ENCODE measurements at places on chromosomes 6 and 20. TPM values are rescaled to one million over a fixed set of nuclear protein-coding genes. Genes with fewer than 3 reads are reported as not detected.
A peak's percentile ranks its signal among the peaks of the same experiment; 100 is the strongest.

DNA sequence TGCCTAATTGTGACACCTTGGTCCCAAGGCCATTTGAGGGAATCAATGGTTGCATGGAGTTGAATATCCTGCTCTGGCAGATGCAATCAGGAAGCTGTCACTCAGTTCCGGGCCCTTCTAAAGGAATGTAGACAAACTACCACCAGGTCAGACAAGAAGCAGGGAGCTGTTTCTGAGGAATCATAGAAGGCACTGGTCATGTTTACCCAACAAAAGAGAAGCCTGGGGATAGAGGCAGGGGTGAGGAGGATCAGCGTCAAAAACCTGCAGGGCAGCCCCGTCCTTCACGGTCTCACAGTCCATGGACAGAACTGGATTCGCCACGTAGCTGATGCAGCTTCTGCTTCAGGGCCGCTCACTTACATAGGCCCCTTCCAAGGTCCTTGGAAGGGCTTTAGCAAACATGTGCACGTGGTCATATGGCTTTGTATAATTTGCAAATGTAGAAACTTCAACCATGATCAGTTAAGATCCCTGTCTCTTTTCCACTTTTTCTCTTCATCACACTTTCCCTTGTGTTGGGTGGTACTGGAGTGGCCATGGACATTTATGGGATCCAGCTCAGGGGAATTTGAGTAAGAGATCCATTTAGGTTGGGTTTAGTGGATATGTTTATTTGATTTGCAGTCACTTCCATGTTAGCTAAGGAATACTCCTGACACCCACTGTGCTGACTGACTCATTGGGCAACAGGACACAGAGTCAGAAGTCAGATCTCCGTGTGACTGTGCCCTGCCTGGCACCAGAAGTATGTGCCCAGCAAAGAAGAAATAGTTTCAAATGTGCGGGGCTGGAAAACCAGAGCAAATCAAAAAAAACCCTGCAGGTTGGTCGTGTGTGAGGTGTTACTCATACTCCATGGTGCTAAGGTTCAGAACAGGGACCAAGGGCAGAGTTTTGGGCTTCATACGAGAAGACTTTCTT is 60.0 kb upstream of the ZFAND3 start:
- DNase-seq, result no peak
- H3K4me3 ChIP-seq, result no peak overlapping the region

DNA sequence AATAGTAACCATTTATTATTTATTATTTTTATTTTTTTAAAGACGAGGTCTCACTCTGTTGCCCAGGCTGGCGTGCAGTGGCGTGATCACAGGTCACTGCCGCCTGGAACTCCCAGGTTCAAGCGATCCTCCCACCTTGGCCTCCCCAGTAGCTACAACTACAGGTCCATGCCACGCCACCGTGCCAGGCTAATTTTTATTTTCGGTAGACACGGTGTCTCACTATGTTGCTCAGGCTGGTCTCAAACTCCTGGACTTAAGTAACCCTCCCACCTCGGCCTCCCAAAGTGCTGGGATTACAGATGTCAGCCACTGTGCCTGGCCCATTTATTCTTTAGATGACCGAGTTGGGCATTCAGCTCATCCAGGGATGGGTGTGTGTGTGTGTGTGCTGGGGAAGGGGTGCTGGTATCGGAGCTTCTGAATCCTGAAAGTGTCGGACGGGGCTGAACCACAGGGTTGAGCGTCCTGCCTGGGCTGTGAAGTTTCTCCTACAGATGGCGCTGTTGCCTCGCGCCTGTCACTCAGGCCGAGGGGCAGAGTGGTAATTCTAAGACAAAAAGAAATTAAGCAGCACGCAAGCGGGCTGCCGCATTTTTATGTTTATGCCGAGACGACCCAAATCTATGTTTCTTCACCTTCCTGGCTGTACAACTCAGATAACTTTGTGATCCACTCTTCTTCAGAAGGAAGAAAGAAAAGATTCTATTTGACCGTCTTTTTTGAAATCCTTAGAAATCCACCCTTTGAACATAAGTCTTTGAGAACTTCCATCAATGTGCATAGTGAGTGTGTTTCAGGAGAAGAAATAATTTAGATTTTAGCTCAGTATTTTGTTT is 252.8 kb downstream of the CDH26 start:
- H3K27me3 ChIP-seq, result no peaks in the 10 kb centered on the region
- DNase-seq, result no peak
- H3K27ac ChIP-seq, result no peak overlapping the region

DNA sequence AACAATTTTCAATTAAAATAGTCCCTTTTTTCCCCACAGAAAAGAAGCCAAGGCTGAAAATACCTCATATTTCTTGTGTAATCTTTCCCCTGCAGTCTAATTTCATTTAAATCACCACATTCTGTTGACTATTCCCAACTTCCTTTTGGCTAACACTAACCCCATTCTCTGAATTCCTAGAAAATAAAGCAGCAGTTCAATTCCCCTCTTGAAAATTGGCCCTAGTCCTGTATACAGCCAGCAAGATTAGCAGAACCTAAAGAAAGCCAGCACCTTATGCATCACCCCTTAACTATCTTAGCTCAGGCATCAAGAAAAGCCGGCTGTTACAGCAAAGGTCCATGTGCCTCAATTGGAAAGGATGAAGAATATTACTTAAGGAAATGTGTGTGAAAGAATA is 69.7 kb downstream of the MDN1 start:
- DNase-seq, result no peak
- no peaks in the 10 kb centered on the region for H3K4me1 ChIP-seq
- no peaks in the 10 kb centered on the region for H3K27me3 ChIP-seq
- H3K36me3 ChIP-seq, result peaks cover 9% of the 10 kb centered on the region

GRCh38 chr20:49367113-49367512 is 89.3 kb upstream of the ZNFX1 start:
- DNase-seq, result no peak
- H3K27ac ChIP-seq, result no peak overlapping the region
- no peaks in the 10 kb centered on the region for H3K36me3 ChIP-seq
- no peaks in the 10 kb centered on the region for H3K4me1 ChIP-seq

- H3K4me3 ChIP-seq, result no peak overlapping the region
- no peaks in the 10 kb centered on the region for H3K4me1 ChIP-seq
- no peaks in the 10 kb centered on the region for H3K27me3 ChIP-seq
- no peak for DNase-seq
- H3K36me3 ChIP-seq, result no peaks in the 10 kb centered on the region
These were observed 135.1 kb upstream of the RAB32 start for GRCh38 chr6:146408583-146408982.

DNA sequence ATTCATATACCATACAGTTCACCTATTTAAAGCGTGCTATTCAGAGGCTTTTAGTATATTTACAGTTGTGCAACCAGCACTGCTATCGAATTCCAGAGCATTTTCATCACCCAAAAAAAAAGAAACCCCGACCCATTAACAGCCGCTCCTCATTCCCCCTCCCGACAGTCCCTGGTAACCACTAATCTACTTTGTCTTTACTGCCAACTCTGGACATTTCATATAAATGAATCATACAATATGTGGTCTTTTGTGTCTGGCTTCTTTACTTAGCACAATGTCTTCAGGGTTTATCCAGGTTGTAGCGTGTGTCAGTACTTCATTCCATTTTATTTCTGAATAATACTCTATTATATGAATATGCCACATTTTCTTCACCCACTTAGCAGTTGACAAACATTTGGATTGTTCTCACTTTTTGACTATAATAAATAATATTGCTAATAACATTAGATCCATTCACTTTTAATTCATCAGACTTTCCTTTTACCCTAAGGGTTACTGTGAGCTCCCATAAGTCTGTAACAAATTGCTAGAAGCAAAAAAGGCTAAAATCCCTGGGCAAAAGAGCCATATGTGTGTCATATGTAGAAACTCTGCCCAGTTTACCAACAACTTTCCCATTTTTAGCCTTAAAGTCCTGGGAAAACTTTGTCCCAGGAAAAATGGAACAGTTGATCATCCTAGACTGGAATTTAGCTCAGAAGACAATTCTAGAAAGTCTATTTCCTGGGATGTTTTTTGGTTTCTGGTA is 23.2 kb upstream of the ROS1 start:
- H3K27ac ChIP-seq, result no peak overlapping the region
- no peaks in the 10 kb centered on the region for H3K36me3 ChIP-seq
- peaks cover 17% of the 10 kb centered on the region for H3K4me1 ChIP-seq
- no peak overlapping the region for H3K4me3 ChIP-seq
- DNase-seq, result no peak

- no peaks in the 10 kb centered on the region for H3K36me3 ChIP-seq
- H3K4me1 ChIP-seq, result peaks cover 7% of the 10 kb centered on the region
- no peaks in the 10 kb centered on the region for H3K27me3 ChIP-seq
- no peak overlapping the region for H3K27ac ChIP-seq
- DNase-seq, result no peak
These were observed 3.1 kb downstream of the FBXL4 start for GRCh38 chr6:98944598-98945081.

- H3K27me3 ChIP-seq, result no peaks in the 10 kb centered on the region
- H3K4me3 ChIP-seq, result no peak overlapping the region
- H3K27ac ChIP-seq, result peak overlapping the region; percentile 66
These were observed 28.6 kb downstream of the PMEPA1 start for GRCh38 chr20:57680934-57681914.

DNA sequence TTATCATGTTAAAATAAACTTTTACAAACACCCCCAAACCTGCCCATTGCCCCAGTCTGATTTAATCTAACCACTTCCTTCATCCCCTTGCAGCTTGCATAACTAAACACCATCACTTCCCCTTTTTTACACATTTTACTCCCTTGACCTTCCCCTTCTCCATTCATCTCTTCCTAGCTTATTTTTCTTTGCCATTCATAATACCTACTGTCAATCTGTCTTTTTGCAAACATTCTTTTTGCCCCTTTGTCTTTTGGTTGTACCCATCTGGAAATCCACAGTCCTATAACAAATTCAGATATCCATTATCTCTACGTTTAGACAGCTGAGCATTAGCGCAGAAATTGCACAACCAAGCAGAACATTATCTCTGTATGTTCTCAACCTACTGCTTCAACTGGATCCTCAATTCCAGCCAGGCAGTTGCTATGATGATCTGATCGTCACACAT is 51.2 kb downstream of the C6orf52 start:
- H3K27ac ChIP-seq, result no peak overlapping the region
- no peak for DNase-seq
- no peaks in the 10 kb centered on the region for H3K36me3 ChIP-seq
- no peak overlapping the region for H3K4me3 ChIP-seq
- H3K27me3 ChIP-seq, result no peaks in the 10 kb centered on the region
- H3K4me1 ChIP-seq, result no peaks in the 10 kb centered on the region

GRCh38 chr20:37939701-37940560 is 37.0 kb downstream of the VSTM2L start:
- no peak overlapping the region for H3K4me3 ChIP-seq
- no peaks in the 10 kb centered on the region for H3K36me3 ChIP-seq
- no peaks in the 10 kb centered on the region for H3K27me3 ChIP-seq
- DNase-seq, result no peak
- H3K4me1 ChIP-seq, result no peaks in the 10 kb centered on the region
- no peak overlapping the region for H3K27ac ChIP-seq

GRCh38 chr6:111417181-111417585 is 65.8 kb downstream of the REV3L start:
- peaks cover 3% of the 10 kb centered on the region for H3K4me1 ChIP-seq
- DNase-seq, result no peak
- no peaks in the 10 kb centered on the region for H3K36me3 ChIP-seq
- H3K27me3 ChIP-seq, result no peaks in the 10 kb centered on the region

DNA sequence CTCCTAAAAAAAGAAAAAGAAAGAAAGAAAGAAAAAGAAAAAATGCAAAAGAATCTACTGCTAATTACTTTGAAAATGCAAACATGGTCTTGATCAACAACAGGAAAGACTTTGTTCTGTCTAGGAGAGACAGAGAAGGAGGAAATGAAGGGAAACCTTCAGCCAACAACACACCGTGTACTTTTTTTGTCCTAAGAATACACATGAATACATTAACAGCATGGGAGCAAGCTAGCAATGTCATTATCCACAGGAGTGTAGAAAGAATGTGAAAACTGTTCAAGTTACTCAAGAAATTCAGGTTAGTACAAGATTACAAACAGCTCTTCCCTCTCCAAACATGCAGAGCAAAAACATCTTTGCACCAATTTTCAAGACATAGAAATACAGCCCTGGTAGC is 326.3 kb downstream of the UBE3D start:
- H3K4me3 ChIP-seq, result no peak overlapping the region
- no peak overlapping the region for H3K27ac ChIP-seq
- H3K27me3 ChIP-seq, result no peaks in the 10 kb centered on the region
- no peaks in the 10 kb centered on the region for H3K36me3 ChIP-seq
- no peaks in the 10 kb centered on the region for H3K4me1 ChIP-seq
- no peak for DNase-seq

- H3K27ac ChIP-seq, result no peak overlapping the region
- no peak overlapping the region for H3K4me3 ChIP-seq
- no peaks in the 10 kb centered on the region for H3K4me1 ChIP-seq
- DNase-seq, result no peak
These were observed 20.2 kb downstream of the MMP24 start for GRCh38 chr20:35246723-35247122.

- H3K27ac ChIP-seq, result no peak overlapping the region
- H3K27me3 ChIP-seq, result no peaks in the 10 kb centered on the region
- no peak for DNase-seq
- no peaks in the 10 kb centered on the region for H3K4me1 ChIP-seq
- no peak overlapping the region for H3K4me3 ChIP-seq
- no peaks in the 10 kb centered on the region for H3K36me3 ChIP-seq
These were observed 50.7 kb downstream of the TNFAIP3 start for GRCh38 chr6:137917551-137918325.

GRCh38 chr6:51495610-51496396 is 591.6 kb downstream of the PKHD1 start:
- DNase-seq, result no peak
- no peaks in the 10 kb centered on the region for H3K27me3 ChIP-seq
- H3K4me1 ChIP-seq, result peaks cover 27% of the 10 kb centered on the region

DNA sequence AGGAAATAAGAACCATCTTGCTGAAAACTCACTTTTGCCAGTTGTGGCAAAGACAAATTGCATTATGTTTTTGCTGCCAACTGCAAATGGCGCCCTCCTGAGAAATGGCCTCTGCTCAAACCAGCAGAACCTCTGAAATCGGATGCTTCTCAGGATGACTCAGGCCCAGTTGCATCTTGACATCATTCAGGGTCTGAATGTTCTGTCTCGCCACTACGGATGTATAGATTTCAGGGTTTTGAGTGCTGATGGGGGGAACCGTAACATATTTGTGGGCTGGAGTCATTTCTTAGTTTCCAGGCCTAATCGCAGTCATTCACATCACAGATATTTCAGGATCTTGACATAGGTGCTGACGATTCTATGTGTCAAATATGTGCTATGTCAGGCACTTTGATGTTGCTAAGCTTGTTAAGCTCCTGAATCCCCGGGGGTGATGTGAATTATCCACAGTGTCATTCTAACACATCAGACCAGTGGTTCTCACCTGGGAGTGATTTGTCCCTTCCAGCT is 207.1 kb downstream of the NFATC2 start:
- DNase-seq, result no peak
- no peak overlapping the region for H3K4me3 ChIP-seq
- no peaks in the 10 kb centered on the region for H3K4me1 ChIP-seq
- H3K36me3 ChIP-seq, result no peaks in the 10 kb centered on the region
- H3K27me3 ChIP-seq, result no peaks in the 10 kb centered on the region
- H3K27ac ChIP-seq, result no peak overlapping the region

Gene SPATA2
- total RNA-seq, result 4.0 TPM

Gene ZNF512B
- total RNA-seq, result 17.2 TPM

Gene BMP6
- 0.72 TPM for total RNA-seq

Gene PLEKHG1
- total RNA-seq, result 30.7 TPM

Gene LY6G6F
- not detected for total RNA-seq

Gene FRK
- total RNA-seq, result 10.7 TPM

Gene RNF217
- 18.3 TPM for total RNA-seq

Gene OPN5
- not detected for total RNA-seq

Data from esophagus squamous epithelium (tissue), 5 donors.